ENCODE measurements at places on chromosomes 13 and 19.
A peak's percentile ranks its signal among the peaks of the same experiment; 100 is the strongest.

DNA sequence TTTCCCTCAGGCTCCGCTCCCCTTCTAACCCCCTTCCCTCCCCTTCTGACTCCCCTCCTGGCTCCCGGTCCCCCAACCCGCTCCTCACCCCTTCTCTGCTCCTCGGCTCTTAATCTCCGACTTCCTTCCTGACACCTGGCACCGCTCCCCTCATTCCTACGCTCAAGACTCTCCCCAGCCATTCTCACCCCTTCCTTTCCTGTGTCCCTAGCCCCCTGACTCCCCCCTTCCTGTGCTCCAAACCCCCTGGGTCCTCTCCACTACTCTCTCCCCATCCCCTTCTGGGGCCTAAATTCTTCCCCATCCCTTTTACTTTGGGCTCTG, 658 bp downstream of the CLPP start:
- DNase-seq = no peak

- no peak for DNase-seq
Measured at GRCh38 chr13:75656425-75656989, 20.4 kb downstream of the LMO7 start.

DNA sequence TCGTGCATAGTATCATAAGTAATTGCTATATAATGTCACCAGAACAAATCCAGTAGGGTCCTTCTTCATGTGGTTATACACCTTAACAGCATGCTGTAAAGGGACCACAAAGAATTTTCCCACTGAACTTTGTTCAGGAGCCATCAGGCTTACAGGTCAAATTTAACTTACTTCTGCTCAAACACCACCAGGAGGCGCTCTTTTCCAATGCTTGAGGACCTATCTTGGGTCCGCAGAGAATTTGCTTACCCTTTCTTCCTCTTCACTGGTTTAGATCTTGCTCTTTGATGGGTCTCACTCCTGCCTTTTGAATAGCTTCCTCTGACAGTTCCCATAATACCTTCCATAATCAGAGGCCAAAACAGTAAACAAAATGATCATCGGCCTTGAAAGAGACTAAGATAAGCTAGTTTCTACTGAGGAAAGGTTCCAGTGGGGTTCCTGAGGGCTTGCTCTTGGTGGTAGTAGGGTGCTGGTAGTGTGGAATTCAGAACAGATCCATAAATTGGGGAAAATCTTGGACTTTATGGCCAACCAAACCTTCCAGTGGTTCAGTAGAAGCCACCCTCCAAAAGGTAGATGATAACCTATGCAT, 37.4 kb downstream of the SCGB2B2 start:
- peak; percentile 48 for DNase-seq

GRCh38 chr19:34430738-34431625, 2.8 kb downstream of the UBA2 start:
- DNase-seq = no peak

- DNase-seq = no peak
Measured at GRCh38 chr13:38775085-38775484, 88.2 kb downstream of the FREM2 start.

DNA sequence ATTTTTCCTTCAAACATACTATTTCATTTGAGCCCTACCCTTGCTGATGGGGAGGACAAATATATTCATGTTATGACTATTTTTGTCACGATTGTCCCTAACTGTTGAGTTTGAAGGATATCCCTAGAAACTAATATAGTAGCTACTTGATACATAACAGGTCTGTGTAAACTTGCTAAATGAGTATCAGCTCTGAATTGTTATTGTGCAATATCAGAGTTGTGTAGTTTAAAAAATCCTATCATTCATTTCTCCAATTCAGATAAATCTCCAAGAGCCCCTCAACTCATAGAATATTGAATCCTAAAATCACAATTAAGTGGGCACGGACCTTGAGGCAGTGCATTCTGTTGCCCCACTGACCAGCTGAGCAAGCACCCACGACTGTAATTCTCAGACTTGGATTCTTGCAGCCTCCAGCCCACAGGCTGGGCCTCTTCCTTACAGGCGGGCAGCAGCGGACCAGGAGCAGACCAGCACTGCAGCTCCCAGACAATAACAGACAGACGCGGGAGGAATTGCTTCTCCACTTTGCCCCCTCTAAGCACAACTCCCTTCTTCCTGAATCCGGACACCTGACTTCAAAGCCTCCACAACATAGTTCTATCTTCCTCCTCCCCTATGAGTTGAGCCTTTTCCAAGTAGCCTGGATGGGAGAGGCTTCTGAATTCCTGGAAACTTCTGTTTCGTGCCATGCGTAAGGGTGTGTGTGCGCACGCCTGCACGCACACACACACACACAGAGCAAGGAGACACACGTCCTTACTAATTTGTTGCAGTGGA, 337.6 kb upstream of the ARGLU1 start:
- no peak for DNase-seq

All from left cardiac atrium (tissue), 4 donors.